ENCODE measurements at places on chromosomes 13 and 19.
A peak's percentile ranks its signal among the peaks of the same experiment; 100 is the strongest.

- no peak for DNase-seq
Measured at GRCh38 chr19:38692458-38693379, 45.3 kb downstream of the ACTN4 start.

GRCh38 chr19:55354698-55355212 lies at the start of gene COX6B2:
Gene COX6B2, minus strand, starts transcription at chr19:55354719. Its CDS starts 198 bp downstream, at chr19:55354521.
- no peak for DNase-seq

DNA sequence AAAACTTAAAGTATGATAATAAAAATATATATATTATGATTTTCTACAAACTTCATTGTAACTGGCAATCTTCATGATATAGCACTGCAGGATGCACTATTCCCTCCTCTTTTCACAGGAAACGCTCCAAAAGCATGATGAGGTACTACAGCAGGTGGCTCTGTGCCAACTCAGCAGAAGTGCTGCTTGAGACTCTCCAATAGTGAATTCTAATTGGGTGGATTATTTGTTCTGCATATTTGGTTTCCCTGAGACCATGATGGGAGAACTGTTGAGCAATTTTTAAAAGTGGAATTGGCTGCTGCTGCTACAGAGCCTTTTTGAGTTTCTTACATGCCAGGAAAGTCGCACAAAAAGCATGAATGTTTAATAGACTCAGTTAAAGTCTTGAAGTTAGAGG lies 1782.4 kb upstream of the PCDH20 start:
- DNase-seq: no peak

DNA sequence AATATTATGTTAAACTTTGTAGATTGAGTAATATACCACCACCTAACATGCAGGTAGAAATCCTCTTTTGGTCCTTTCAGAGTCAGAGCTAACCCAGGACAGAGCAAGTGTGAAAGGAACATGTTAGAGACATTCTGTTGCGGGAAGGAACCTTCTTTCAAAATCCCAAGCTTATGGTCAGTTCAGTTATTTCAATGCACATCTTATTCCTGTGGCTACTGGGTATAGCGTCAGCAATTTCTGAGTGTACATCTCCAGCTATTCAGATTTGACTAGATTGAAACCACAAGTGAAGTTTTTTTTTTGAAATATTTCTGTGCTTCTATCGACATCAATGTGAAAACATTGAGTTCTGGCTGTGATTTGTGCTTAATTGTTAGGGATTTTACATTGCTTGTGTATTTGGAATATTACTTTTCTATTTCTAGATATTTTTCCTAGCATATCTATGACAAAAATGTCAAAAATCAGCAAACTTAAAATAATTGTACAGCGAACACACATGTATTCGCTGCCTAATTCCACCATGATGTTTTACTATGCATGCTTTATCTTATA lies 165.3 kb downstream of the LMO7 start:
- no peak for DNase-seq

- no peak for DNase-seq
Measured at GRCh38 chr13:24080134-24080533, 80.4 kb upstream of the SPATA13 start.

DNA sequence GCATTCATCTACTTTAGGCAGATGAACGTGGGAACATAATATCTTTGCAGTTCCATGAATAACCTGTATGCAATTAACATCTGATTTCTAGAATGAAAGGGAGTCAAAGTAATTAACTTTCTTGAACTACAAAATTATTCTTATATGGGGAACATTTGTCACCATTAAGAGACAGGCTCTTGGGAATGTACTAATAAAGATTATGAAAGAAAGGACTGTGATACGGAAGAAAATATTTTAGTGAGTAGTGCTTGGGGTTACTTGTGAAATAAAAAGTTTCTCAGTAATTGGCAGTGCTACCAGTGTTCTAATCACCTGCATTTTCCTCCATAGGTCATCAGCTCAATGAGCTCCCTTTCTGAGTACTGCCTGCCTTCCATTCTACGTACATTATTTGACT lies 85.4 kb downstream of the FRY start:
- DNase-seq: no peak

DNA sequence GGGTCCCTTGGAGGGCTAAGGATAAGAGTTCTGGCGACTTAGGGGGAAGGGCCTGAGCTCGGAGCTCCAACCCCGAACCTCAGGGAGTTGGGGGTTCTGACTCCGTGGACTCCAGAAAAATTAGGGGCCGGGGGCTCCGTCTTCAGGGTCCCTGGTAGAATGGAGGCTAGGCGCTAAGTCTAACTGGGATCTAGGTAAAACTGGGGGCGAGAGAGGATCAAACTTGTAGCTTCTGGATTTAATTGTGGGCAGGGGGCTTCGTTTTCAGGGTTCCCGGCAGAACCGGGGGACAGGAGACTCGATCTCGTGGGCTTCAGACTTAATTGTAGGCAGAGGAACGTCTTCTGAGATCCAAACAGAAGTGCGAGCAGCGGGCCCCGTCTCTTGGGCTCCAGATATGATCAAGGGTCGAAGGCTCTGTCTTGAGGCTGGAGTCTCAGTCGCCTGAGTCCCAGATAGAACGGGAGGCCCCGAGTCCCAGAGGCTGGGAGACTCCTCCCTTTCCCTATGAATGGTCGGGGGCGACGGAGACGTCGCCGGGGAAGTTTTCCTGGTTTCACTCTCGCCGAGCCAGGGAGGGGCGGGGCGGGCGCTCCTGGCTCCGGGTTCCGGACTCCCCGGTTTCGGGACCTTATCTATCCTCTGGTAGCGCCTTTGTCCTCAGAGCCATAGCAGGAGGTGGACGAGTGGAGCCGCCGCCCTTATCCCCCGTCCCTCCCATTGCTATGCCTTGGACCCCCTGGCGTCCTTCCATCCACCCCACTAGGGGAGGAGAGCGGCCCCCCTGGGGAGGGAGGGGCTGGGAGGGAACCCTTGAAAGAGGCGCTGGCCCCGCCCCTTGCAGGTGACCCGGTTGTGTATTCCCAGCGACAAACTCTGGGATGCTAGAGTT lies 1.3 kb downstream of the NECTIN2 start:
- no peak for DNase-seq

GRCh38 chr19:45994456-45994997 lies 740 bp upstream of the CCDC61 start:
- DNase-seq: no peak

- DNase-seq: no peak
Measured at GRCh38 chr13:40217675-40218074, 448.8 kb downstream of the FOXO1 start.

- DNase-seq: no peak
Measured at GRCh38 chr13:37919329-37919880, 49.8 kb upstream of the TRPC4 start.

GRCh38 chr13:59415498-59415897 lies 748.2 kb downstream of the DIAPH3 start:
- DNase-seq: no peak

- no peak for DNase-seq
Measured at GRCh38 chr19:54388802-54389139, 24.0 kb upstream of the LAIR1 start.

- DNase-seq: no peak
Measured at GRCh38 chr13:112714376-112715174, 24.7 kb downstream of the ATP11A start.

- no peak for DNase-seq
Measured at GRCh38 chr13:42394711-42395085, 122.7 kb downstream of the AKAP11 start.

DNA sequence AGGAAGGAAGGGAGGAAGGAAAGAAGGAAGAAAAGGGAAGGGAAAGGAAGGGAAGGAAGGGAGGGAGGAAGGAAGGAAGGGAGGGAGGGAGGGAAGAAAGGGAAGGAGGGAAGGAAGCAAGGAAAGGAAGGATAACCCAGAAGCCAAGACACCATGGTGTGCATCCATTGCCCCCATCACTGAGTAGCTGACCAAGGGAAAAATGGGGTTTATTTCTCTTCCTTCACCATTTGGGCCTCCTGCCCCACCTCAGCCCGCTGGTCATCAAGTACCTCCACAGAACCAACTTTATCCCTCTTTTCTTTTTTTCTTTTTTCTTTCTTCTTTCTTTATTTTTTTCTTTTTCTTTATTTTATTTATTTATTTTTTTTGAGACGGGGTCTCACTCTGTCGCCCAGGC lies 20.4 kb downstream of the CABP5 start:
- no peak for DNase-seq

GRCh38 chr19:28242317-28242927 lies 970.5 kb downstream of the UQCRFS1 start:
- no peak for DNase-seq

DNA sequence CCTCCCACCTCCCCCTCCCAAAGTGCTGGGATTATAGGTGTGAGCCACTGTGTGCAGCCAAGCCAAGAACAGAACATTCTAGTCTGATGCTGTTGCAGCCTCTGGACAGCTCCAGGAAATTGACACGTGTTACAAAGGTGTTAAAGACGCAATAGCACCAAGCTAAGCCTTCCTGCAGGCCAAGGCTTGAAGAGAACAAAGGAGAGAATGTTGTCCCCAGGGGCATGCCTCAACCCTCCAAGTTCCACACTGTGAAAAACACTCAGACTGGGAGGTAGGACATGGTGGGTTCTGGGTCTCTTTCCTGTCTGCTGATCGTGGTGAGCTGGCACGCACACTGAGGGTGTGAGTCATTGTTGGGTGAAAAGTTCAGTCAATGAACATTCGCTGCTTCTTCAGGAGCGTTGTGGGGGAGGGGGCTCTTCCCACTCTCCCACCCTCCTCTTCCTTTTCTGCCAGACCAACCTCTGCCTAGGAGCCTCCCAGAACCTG lies 5.3 kb upstream of the PTPRS start:
- DNase-seq: no peak

DNA sequence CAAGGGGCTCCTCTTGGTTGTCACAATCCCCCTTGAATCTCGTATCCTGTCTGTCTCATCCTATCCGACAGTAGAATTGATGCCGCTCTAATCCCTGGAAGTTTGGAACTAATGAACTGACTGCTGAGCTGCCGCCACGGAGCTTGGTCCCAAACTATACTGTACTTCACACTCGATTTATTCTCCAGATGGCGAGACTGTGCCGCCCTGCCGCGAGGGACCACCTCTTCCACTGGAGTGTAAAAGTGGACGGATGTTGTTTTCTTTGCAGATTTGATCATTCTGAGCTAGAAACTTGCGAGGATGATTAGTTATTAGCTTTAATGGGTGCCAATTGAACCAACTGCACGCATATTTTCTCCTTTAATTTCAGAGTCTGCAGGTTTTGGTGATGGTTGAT lies 117.2 kb downstream of the ZIC5 start:
- DNase-seq: no peak

GRCh38 chr13:46553886-46554858 lies 1.2 kb downstream of the LRCH1 start:
- DNase-seq: peak; percentile 89

DNA sequence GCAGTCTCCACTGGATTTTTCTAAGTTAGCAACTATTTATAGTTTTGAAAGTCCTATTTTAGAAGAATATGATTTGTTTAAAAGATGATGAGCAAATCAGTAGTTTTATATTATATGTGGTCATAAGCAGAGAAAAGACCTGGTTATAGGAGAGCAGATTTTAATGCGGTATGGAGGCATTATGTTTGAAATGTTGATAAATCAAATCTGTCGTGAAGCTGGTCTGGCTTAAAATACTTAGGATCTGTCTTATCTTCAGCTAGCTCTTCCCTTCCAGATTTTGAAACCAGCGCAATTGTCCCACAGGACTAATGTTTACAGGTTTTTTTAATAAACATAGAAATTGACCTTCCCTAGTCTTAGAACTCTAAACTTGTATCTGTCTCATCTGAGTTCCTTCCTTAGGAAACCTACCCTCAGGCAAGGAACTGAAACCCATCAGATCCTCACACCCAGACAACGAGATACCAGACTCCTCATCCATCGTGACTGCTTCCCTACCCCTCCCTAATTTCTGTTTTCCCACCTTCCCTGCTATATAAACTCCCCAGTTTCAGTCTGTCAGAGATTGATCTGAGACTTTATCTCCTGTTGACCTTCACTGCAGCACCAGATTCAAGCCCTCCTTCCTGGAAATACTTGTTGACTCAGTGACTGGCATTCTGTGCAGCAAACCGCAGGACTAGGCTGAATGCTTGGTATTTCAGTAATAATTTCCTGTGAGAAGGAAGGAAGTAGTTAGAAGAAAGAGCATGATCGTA lies 37.8 kb upstream of the CXCL17 start:
- DNase-seq: no peak

DNA sequence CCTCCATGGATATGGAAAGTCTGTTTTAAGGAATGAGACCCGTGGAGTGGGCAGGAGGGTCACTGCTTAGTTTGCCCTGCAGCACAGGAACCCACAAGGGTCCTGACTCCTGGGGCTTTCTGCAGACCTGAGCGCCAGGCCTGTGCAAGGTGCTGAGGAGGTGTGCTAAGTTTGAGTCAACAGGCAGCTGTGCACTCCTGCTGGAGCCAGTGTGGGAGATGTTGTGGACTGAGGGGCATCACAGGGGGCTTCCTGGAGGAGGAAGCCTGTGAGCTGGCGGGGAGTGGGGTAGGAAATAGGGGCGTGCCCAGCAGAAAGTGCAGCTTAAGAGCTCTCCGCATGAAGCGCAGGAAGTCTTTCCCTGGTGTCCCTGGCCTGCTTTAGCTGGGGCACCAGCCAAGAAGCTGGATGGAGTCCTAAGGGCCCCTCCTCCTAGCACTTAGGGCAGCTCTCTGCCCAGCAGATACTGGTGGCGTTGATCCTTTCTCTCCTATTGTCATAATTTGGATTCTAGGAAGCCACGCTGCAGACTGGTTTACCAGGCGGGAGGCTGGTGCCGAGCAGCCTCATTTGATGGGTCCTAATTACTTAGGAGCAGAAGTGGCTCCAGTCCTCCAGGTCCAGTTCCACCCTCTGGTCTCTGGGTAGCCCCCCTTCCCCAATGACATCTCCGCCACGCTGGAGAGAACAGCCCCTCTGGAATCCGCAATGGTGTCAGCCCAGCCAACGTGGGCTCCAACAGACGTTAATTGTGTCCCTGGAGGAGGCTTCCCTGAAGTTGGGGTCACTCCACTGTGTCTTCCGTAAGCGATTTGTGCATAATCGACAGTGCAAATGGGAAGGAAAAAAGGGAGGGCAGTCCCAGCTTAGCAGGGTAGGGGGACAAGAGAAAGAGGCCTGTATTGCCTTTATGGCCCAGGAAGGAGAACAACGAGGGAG lies 309.2 kb downstream of the ZNF536 start:
- DNase-seq: no peak
